ENCODE measurements at places on chromosomes 4 and X.

DNA sequence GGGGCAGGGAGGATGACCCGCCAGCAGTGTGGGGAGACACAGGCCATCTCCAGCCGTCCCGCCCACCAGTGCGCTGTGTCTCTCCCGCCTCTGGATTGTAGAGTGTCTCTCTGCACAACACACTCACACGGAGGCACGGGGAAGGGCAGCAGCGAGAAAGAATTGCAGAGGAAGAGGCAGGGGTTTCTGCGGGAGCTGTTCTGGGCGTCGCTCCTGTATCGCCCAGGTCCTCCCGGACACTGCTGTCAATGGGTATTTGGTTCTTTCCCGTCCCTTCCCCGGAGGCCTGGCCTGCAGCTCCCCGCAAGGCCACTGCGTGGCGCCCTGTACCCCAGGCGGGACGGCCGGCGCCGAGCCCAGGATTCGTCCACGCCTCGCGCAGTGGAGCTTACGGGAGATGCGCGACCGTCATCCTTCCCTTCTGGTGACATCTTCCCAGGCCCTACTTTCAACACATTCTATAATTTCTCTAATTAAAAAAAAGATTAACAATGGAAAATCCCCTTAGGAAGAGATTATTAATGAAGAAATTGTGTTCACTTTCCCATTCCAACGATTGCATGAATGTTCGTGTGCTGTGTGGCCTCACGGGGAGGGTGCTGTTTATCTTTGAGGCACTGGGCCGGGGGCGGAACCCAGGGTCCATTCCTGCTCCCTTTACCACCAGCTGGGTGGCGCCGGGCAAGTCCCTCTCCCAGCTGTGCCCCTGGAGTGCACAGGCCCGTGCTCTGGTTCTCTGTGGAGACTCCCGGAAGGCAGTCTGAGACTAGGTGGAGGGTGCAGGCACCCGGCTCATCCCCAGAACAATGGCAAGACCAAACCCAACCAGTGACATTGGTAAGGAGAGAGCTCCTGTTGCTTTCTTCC lies 95.7 kb downstream of the CPZ start:
- DNase-seq = no peak

DNA sequence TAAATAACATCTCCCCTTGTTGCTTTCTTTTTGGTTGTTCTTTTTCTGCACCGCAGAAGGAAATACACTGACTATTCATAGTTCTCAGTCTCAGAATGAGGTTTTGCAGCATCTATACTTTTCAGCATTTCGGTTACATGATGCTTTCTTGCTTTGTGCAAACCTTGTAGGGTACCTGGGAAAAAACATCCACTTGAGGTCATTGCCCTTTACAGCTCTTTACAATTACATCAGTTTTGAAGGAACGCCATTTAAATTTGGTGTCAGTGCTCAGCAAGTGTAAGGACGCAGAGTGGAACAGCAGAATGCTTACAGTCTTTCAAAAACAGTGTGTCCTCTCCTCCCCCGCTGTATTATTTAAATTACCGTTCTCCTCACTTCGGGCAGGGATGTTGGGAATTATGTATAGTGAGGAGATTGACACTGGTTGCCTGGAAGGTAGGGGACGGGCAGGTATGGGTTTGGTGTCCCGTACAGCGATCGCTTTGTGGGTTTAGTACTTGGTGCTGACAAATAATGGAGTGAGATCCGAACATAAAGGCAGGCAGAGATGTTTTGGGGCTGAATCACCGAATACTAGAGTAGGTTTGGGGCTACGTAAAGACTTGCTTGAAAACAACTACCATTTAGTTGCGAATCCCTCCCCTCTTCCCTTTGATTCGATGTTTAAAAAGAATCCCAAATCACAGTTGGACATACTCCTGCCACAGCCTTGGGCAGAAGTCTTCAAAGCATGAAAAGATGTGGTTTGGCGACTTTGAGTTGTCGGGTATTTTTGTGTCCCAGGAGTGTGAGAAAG lies 2.0 kb upstream of the NKX3-2 start:
- DNase-seq = no peak

- no peak for DNase-seq
These were observed 128.7 kb downstream of the AFAP1 start for GRCh38 chr4:7810783-7811535.

- DNase-seq = no peak
These were observed 269.9 kb downstream of the CBLL2 start for GRCh38 chrX:22542641-22543040.
